Dermis microvascular lymphatic vessel endothelial cell (primary cell): ENCODE measurements at places on chromosomes 6 and 20. TPM values are rescaled to one million over a fixed set of nuclear protein-coding genes. Genes with fewer than 3 reads are reported as not detected.

Gene UBE2C
- 9.6 and 17.1 TPM in 2 replicates for total RNA-seq

DNA sequence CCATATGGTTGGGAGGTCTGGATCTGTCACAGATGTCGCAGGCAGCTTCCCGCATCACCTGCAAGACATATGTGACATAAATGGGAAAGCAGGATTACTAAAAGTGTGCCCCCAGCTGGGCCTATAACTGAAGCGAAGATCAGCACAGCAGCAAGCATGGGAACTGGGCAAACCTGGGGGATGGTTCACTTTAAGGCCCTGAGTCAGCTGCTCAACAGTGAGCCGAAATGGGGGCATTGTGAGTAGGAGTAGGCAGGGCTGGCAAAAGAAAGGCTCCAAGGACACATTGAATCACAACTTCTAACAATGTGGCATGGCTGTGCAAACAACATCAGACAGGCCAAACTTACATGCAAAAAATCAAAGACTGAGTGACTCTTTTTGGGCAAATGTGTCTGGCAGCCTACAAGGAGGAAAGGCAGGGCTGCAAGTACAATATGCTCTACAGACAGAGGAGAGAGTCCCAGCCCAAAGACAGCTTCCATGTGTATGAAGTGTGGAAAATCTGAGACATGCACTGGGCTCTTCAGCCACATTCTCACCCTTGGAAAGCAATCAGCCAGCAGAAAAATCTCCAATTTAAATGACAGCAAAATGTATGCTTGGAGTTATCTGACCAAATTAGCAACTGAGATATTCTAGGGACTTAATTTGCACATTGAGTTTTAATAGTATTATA lies 531.0 kb upstream of the MMS22L start:
- no peak for DNase-seq

DNA sequence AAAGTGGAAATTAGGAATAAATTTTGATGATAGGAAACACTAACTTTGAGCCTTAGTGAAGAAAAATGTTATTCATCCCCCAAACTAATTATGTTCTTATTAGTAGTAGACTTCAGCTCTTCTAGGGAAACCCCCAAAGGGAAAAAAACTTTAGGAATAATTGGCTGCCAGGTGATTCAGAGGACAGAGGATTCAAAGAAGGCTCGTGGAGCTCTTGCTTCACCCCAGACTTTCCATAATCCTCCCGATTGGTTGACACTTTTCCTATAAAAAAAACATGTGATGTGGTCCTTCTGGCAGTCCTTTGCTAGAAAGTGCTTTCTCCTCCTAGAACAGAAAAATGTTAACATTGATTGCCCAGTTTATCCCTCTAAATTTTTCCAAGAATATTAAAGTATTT lies 5.6 kb upstream of the CCDC170 start:
- DNase-seq: no peak

Gene CLIC5
- total RNA-seq: under 0.01 TPM in 2 replicates

Gene PRICKLE4
- 6.4 and 9.5 TPM in 2 replicates for total RNA-seq

Gene FAM217A
- total RNA-seq: not detected in 2 replicates

Gene TMEM30A
- total RNA-seq: 121 and 147 TPM in 2 replicates
